ENCODE measurements at places on chromosomes 3 and 15. TPM values are rescaled to one million over a fixed set of nuclear protein-coding genes. Genes with fewer than 3 reads are reported as not detected.
A peak's percentile ranks its signal among the peaks of the same experiment; 100 is the strongest.

DNA sequence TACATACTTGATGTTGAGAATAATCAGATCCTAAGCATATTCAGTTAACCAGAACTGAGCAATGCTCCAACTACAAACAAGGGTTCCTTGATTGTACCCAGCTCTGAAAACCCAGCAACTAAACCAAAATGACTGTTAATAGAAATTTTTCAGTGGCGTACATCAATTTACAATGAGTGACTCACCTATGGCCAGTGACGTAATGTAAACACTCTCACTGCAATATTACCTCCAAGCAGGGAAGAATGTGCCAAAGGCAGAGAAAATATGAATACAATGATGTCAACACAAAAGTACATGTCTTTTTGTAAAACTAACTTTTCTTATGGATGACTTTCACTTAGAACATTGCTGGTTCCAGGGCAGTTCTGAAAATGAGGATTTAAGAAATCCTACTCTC lies 611.3 kb downstream of the EDEM1 start:
- DNase-seq, result no peak

GRCh38 chr3:5054098-5054497 lies 68.0 kb upstream of the ARL8B start:
- DNase-seq, result no peak

GRCh38 chr3:117743993-117744392 lies 1034.4 kb downstream of the TUSC7 start:
- DNase-seq, result no peak

- no peak for DNase-seq
Measured at GRCh38 chr3:123803521-123803920, 80.6 kb downstream of the MYLK start.

GRCh38 chr3:72830452-72831223 lies 17.6 kb downstream of the SHQ1 start:
- DNase-seq, result no peak

- peak; percentile 69 for DNase-seq
Measured at GRCh38 chr3:24385012-24385615, 109.5 kb downstream of the THRB start.

- DNase-seq, result no peak
Measured at GRCh38 chr3:168061332-168061996, 34.3 kb downstream of the GOLIM4 start.

DNA sequence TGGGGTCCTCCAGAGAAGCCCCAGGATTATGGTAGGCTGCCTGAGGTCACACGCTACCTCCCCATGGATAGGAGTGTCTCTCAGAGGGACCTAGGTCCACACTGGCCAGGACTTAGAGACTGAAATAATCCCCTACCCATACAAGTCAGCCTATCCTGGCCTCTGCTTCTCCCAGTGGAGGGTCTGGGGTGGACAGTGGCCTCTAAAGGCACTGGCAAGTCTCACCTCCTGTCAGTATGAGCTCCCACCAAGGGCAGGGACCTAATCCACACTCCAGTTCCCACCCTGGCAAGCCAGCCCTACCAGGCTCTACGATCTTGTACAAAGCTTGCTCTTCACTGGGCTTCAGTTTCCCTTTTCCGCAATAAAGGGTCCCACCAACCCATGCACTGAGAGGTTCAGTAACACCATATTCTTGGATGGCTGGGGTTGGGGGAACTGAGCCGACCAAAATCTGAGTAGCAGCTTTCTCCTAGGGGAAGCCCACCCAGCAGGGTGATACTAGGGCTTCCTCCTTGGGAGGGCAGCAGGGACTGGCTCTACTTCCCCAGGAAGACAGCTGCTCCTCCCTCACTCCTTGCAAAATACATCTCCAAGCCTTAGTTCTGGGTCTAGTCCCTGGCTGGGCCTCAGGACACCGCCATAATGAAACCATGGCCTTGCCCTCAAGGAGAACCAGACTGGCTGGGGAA lies 2.4 kb downstream of the CISH start:
- no peak for DNase-seq

DNA sequence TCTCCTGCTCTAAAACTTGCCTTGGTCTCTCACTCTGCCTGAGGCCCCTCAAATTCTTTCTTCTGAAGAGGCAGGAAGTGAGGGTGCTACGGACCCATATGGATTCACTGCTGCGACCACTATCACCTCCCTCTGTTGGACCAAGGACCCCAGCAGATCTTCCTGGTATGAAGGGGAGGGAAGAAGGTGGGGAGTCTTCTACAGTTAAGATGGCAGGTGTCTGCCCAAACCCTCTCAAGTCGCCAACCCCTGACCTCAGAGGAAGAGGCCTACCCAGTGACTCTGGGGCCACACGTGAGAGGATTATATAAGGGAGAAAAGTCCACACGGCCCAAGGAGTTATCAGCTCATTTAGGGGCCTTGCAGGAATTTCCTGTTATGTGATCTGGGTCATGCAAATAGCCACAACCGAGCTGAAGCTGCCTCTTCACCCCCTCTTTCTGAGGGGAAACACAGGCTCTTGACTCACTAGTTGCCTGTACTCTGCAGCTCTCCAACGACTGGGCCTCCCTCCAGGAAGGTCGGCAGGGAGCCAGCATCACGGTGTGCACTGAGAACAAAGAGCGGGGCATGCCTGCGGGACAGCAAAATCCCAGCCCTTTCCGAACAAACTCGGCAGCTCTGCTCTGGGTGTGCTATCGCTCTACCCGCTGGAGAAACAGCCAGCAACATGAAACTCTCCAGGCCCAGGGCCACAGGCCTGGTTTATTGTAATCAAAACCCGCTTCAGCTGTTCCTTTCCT lies 116.0 kb downstream of the XXYLT1 start:
- DNase-seq, result peak; percentile 85

DNA sequence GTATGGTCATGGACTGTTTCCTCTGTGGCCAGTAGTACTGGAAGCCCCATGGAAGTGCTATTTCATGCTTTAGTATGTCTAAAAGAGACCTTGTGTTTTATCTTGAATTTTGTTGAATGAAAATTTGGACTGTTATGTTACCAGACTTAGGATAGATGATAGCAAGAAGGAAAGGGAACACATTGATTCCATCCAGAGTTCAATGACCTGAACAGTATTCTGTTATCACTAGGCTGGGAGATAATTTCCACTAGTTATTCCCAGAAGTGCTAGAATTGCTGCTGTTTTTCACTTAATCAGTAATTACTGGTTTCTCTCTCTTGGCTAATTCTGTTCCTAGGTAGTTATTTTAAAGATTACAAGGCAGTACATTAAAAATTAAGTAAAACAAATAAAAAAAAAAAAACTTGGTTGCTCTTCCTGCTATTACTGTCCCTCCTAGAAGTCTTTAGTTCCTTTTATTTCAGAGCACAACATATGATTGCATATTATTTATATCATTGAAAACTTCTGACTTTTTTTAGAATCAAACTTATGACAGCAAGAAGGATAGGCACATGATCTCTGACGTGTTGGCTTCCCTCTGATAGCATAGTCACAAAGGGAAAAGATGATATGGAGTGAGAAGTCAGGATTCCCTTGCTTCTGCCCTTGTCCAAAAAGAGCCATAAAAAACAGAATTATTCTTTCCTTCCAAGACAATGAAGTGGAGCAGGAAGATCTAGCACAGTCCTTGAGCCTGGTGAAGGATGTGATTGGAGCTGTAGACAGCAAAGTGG lies 72.2 kb downstream of the KLHL25 start:
- no peak for DNase-seq

GRCh38 chr3:166837535-166837934 lies 542.6 kb downstream of the ZBBX start:
- DNase-seq, result no peak

DNA sequence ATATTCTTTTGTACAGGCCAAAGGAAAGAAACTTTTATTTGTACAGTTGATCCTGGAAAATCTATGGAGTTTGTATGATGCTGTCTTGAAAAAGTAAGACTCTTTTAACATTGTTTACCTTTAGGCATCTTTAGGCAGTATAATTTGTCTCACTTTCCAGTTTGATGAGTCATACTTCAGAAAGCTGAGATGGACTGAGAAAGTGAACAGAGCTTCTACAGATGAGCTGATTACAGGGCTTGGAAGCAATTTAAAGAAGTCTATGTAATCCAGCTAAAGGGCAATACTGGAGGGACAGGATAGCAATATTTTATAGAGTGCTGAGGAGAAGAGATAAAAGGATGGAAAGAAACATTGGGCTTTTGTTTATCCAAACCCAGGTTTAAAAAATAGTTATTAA lies 123.5 kb upstream of the GOLGA6L4 start:
- DNase-seq, result no peak

DNA sequence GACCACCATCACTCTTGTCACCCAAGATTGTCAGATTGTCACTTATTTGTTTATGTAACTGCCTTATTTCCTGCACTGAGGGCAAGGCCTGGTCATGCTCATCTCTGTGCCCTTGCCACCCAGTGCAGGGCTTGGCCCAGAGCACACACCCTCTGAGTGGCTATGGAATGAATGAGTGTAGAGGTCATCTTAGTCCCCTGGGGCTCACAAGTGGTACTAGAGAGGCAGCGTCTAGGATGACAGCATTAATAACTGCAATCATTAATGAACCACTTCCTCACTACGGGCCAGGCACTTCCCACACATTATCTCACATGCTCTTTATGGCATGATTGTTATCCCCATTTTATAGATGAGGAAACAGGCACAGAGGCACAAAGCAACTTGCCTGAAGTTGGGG lies 117.0 kb downstream of the SMAD6 start:
- no peak for DNase-seq

DNA sequence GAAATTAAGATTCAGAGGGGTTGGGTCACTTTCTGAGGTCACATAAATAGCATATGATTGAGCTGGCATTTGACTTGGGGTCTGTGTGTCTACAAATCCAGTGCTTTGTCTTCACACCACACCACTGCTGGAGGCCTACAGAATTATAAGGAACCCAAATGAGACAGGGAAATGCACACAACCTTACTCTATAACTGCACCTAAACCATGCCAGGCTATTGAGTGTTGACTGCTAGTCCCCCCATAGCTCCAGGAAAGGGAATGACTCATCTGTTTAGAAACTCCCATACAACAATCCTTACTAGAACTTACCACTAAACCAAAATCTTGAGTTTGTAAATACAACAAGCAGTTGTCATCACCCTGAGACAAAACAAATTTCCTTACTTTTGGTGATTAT lies 16.9 kb upstream of the TSC22D2 start:
- DNase-seq, result no peak

- no peak for DNase-seq
Measured at GRCh38 chr3:152192936-152193672, 75.6 kb upstream of the MBNL1 start.

IQCH gene
- total RNA-seq, result 0.89 TPM

PPIB gene
- total RNA-seq, result 210 TPM

TTLL13 gene
- not detected for total RNA-seq

GXYLT2 gene
- 65.3 TPM for total RNA-seq

THAP10 gene
- total RNA-seq, result 2.1 TPM

ROPN1B gene
- total RNA-seq, result 2.0 TPM

MST1R gene
- 6.3 TPM for total RNA-seq

SIN3A gene
- total RNA-seq, result 44.5 TPM

GRM7 gene
- total RNA-seq, result 0.39 TPM

CHRM5 gene
- total RNA-seq, result not detected

ECE2 gene
- not detected for total RNA-seq

C3orf70 gene
- 6.5 TPM for total RNA-seq
